ENCODE measurements at places on chromosomes 11 and 22.

- DNase-seq, result no peak
These were observed 120.0 kb upstream of the SYT13 start for GRCh38 chr11:45405916-45406670.

GRCh38 chr11:78371221-78371891 lies 46.3 kb downstream of the GAB2 start:
- no peak for DNase-seq

DNA sequence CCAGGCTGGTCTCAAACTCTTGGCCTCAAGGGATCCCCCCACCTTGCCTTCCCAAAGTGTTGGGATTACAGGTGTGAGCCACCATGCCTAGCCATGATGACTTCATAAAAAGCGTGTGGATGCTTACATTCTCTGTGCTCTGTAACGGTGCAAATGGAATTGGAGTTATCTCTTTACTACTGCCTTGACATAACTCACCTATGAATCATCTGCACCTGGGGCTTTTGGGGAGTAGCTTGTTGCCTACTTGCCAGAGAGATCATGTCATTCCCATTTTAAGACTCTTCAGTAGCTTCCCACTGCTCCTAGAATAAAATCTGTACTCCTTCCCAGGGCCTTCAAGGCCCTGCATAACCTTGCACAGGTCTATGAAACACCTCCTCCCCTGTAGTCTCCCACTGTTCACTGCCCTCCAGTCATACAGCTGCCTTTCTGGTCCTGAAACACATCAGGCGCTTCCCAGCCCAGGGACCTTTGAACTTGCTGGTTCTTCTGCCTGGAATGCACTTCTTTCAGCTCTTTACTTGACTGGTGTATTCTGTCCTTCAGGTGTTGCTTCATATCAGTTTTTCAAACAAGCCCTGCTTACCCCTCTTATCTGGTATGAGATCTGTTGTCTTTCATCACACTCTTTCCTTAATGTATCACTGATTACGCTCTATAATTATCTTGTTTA lies 19.6 kb upstream of the MOGAT2 start:
- DNase-seq, result no peak

DNA sequence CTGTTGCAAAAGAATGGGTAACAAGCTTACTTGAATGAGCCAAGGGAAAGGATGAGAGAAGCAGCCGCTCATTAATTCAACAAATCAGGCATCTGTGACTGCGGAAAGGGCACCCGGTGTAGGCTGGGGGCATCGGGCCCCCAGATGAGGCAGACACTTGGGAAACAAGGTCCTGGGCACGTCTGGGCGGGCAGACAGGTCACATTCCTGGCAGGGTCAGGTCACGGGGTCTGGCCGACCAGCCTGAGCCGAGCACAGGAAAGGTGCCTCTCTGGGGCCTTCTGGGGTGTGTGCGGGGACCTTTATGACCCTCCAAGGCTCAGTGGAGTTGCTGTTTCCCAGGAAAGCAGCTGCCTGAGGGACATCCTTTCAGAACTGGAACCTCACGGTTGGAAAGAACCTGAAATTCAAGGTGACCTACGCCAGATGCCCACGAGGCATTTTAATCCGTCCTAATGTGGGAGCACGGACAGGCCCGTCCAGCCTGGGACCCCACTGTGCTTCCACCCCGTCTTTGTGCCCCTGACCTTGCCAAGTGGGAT lies 57.1 kb downstream of the ST14 start:
- no peak for DNase-seq

DNA sequence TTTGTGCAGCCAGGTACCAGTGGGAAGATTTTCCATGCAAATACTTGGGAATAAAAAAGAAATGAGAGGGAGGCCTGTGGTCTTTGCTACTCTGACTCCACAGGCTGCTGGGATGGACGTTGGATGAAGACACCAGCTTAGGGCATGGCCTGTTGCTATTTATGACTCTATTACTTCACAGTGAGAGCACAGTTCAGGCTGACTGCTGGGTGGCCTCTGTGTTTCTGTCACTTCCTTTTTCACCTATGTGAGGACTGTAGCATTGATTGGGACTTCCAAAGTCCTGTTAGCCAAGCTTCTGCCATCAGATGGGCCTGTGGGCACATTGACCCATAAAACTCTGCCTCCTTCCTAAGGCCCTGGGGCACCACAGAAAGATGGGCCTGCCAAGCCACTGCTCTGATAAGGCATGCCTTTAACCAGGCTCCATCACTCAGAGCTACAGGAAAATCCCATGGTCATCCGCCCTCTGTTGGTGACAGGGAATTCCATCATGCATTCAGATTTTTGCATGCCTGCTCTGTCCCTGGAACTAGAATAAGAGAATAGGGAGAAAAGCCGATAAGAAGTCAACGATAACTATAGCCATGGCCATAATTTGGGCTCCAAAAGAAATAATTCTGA lies 64.6 kb downstream of the KCNJ1 start:
- DNase-seq, result no peak

DNA sequence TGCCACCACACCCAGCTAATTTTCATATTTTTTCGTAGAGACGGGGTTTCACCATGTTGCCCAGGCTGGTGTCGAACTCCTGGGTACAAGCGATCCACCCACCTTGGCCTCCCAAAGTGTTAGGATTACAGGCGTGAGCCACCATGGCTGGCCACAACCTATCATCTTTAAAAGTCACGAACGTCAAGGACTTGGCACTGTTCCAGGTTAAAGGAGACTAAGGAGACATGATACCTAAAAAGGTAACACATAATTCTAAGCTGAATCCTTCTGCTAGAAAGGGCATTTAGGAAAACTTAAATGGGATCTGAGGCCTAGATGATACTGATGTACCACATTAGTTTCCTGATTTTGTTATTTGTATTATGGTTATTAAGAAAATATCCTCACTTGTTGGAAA lies 43.3 kb upstream of the SYT9 start:
- no peak for DNase-seq

Measured in fibroblast of the conjunctiva (primary cell).